Effector CD4-positive, alpha-beta T cell (primary cell): ENCODE measurements at places on chromosomes 13 and 19.

GRCh38 chr19:28987177-28987576 is 225.8 kb downstream of the UQCRFS1 start:
- DNase-seq, result no peak

- no peak for DNase-seq
Measured at GRCh38 chr19:22066886-22067285, 14.6 kb downstream of the ZNF257 start.

GRCh38 chr13:41075034-41075433 is 13.7 kb downstream of the WBP4 start:
- DNase-seq, result peak; percentile 37

- no peak for DNase-seq
Measured at GRCh38 chr13:44243198-44243857, 130.3 kb upstream of the SERP2 start.

GRCh38 chr13:74061926-74062595 is 72.1 kb downstream of the KLF12 start:
- no peak for DNase-seq

GRCh38 chr13:39876258-39876657 is 220.8 kb downstream of the COG6 start:
- no peak for DNase-seq

- no peak for DNase-seq
Measured at GRCh38 chr19:11451871-11452619, 16.6 kb downstream of the PRKCSH start.

DNA sequence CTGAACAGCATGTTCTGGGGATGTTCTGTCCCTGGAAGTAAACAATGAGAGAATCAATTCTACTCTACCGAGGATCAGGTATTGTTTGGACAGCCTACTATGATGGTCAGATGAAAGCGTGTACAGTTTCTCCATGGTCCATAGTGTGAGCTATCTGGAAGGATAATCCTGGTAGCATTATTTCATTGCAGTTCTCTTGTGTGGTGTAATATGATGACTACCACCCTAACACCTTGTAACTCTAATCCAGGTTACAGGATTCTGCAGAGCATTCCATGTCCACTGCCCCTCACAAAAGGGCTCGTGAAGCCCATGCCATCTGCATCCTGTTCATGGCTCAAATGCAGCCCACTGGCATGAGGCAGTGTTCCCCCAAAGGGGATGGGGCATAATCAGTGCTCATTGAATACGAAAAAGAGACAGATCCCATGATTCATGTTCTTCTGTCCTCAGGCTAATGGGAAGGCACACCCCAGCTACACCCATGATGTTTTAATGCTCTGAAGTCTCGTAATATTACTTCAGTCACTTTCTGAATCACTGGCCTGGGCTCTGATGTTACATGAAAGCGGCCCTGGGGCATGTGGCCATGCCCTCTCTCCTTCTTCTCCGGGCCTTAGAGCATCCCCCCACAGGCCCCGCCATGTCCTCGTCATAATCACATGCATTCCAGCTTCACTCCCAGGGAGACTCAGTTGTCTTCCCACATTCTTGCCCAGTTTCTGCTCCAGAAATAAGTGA is 68.4 kb downstream of the HSPH1 start:
- DNase-seq, result no peak

GRCh38 chr19:40716031-40716481 is 630 bp downstream of the COQ8B start:
- DNase-seq, result peak; percentile 65

GRCh38 chr13:27635266-27635665 is 13.6 kb downstream of the POLR1D start:
- no peak for DNase-seq

DNA sequence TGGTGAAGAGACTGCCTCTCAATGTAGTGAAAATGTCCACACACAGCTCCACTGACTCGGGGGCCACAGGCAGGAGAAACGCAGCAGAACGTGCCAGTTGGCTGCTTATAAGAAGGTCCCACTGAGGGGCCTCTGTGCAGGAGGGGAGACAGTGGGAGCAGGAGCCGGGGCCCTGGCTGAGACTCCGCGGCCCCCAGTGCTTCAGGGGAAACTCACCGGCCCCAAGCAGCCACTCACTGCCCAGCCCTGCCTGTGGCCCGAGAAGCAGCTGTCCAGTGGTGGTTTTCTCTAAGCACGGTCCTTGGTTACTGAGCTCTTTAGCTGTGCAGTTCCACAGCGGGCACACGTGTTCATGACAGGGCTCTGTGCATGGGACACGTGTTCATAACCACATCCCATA is 91.9 kb upstream of the MCF2L start:
- no peak for DNase-seq
